ENCODE measurements at places on chromosomes 5 and 9.
A peak's percentile ranks its signal among the peaks of the same experiment; 100 is the strongest.

- DNase-seq, result no peak
Observed at GRCh38 chr9:115715666-115716065, 437.9 kb upstream of the PAPPA start.

GRCh38 chr5:104541141-104541785 is 978.7 kb upstream of the NUDT12 start:
- DNase-seq, result no peak

GRCh38 chr9:16341177-16341576 is 529.3 kb downstream of the BNC2 start:
- no peak for DNase-seq

DNA sequence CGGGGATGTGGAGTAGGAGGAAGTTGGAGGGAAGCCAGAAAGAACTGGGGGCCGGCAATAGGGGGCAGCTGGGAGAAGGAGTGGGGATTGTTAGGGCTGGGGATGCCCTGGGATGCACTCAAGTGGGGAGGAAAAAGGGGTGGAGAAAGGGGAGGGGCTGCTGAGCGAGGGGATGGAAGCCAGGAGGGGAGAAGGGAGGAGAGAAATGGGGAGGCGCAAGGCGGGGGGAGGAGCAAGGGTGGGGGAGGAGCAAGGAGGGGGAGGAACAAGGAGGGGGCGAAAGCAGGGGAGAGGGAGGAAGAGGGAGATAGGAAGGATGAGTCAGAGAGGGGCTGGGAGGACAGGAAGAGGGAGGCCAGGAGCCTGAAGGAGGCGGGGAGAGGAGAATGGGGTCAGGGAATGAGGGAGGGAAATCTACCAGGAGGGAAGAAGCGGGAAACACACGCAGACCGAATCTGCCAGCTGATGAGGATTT is 1.6 kb downstream of the IRX4 start:
- DNase-seq, result no peak

DNA sequence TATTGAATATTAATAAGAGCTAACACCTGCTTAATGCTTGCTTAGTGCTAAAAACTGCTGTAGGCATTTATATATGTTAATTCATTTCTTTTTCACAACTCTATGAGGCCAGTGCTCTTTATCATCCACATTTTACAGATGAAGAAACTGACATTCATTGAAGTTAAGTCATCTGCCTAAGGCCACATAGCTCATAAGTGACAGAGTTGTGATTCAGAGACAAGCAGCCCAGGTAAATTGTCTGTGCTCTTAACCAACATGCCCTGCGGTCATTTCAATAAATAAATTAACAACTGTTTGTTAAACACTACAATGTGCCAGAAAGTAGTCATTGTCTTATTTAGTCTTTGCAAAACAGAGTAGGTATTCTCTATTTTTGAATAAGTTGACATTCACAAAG is 1354.4 kb upstream of the C9orf72 start:
- DNase-seq, result no peak

DNA sequence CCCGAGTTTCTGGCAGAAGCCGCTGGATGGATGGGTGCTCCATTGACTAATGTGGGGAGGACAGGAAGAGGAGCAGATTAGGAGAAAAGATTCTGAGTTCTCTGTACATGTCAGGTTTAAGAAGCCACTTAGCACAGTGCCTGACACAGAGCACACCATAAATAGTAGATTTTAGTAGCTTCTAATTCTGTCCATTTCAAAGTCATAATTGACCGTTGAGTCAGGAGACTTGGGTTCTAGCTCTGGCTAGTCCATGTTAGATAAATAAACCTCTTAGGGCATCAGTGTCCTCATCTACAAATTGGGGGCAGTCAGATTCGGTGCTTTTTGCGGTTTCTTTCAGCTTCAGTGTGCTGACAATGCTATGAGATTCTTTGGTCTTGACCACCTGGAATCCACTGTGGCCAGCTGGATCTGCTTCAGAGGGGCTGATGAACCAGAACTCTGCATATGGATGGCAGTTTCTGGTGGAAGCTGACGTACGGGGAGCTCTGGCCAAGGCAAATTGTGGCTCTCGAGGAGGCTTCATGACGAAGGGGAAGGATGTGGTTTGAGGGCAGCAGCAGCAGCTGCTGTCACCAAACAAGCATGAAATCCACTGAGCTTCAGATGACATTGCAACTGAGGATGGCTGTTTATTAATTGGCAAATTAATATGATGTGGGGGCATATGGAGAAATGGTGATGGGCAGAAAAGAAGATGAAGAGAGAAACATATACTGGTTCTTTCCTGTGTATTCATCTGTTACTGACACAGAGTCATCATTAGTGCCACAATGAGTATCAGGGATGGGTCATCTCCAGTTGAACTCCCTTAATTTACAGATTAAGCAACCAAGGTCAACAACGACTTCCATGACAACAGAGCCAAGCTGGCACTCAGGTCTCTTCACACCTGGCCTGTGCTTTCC is 134.4 kb downstream of the AOPEP start:
- DNase-seq, result peak; percentile 86

DNA sequence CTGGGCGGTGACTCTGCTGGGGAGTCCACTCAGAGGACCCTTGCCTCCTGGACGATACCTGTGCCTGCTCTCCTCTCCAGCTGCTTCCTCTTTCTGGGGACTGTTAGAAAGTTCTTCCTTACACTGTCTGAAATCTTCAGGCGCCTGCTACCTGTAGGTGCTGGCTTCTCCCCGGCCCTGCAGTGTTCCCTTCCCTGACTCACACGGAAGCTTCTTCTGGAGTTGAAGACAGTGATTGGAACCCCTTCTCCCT is 562 bp downstream of the GSN start:
- no peak for DNase-seq

- no peak for DNase-seq
Observed at GRCh38 chr9:89212171-89212570, 33.6 kb upstream of the SHC3 start.

DNA sequence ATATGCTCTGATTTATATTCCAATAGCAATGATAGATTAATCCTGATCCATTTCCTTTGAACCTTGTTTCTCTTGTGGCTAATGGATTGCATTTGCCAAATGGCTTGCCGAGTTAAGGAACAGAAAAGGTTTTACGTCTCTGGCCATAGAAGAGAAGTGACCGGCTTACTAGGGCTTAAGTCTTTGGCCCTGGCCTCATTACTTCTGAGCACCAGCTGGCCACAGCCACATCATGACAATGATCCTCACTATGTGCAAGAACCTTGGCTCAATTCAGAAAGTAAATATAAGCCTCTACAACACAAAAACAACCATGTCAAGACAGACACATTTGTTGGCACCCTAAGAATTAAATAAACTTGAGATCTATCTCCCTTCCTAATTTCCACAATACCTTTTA is 46.1 kb downstream of the ZNF608 start:
- DNase-seq, result no peak

GRCh38 chr9:120486347-120486746 is 93.6 kb downstream of the CDK5RAP2 start:
- no peak for DNase-seq

- no peak for DNase-seq
Observed at GRCh38 chr5:15353086-15353645, 146.8 kb upstream of the FBXL7 start.

- DNase-seq, result peak; percentile 32
Observed at GRCh38 chr9:93467062-93467416, 13.7 kb upstream of the FAM120AOS start.

DNA sequence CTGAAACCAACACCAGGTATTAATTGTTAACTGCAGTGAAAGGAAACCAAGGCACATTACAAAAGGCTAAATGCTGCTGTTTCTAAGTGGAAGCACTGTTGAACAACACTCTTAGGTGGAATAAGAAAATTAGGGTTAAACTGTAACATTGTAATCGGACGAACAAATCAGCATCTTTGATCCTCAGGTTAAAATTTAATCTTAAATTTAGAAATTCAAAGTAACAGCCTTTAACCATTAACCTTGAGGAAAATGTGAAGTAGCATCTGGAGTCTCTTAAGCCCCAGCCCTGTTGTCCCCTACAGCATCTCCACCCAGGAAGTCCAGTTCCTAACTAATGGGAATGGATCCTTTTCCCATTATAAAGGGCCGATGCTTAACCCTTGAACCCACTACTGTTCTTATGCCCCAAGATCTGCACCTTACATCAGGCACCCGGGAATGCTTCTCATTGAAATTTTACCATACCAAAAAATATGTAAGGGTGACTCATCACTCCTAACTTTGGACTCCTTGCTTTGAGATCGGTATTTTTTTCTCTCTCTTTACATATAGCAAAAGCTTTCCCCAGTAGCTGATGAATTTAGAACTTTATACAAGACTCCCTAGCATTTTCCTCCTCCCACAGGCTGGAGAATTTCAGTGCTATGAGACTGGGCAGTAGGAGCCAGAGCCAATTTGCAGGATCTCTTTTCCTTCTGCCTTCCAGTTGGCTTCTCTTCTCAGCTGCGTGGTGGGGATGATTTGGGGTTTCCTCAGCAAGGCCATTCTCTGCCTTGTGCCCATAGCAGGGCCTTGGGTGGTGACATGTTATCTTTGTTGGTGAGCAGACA is 32.0 kb upstream of the ITGA2 start:
- DNase-seq, result no peak

DNA sequence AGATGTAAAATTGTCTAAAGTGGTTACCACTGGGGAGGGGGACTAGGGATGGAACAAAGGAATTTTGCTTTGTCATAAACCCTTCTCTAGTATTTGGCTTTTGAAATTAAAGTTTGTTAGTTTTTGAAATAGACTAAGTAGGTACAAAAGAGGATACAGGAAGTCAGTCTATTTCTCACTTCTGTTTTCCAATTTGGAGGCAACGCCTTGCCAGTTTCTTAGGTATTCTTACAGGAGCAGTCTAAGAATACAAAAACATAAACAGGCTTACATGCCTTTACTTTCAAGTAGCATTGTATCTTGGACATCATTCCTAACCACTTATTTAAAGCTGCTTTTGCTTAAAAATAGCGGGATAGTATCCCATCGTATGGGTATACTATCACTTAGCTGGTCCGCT is 34.4 kb downstream of the ALG2 start:
- DNase-seq, result no peak

GRCh38 chr5:156411185-156411613 is 84.2 kb downstream of the SGCD start:
- no peak for DNase-seq

- DNase-seq, result no peak
Observed at GRCh38 chr9:103068753-103069152, 73.6 kb downstream of the CYLC2 start.

DNA sequence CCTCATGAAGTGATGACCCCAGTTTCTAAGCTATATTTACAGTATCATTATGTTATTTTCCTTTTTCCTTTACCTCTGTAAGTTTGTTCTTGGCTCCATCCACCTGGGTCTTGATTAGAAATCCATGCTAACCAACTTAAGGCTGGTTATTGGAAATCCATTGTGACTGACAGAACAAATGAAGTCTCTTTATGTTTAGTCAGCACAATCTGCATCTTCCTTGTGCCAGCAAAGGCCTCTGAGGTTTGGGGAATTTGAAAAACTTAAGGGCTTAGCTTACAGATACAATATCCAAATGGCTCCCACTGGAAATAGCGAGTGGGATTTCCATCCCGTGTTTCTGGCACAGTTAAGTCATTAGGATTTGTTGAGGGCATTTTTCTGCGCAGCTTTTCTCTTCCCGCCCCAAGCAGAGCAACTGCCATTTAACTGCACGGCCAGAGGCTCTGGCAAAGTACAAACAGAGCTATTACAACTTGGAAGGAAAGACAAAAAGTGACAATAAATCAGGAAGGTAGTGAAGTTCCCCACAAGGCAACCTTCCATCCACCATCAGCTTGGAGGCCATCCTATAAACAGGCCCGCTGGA is 64.2 kb downstream of the DCP2 start:
- DNase-seq, result no peak

DNA sequence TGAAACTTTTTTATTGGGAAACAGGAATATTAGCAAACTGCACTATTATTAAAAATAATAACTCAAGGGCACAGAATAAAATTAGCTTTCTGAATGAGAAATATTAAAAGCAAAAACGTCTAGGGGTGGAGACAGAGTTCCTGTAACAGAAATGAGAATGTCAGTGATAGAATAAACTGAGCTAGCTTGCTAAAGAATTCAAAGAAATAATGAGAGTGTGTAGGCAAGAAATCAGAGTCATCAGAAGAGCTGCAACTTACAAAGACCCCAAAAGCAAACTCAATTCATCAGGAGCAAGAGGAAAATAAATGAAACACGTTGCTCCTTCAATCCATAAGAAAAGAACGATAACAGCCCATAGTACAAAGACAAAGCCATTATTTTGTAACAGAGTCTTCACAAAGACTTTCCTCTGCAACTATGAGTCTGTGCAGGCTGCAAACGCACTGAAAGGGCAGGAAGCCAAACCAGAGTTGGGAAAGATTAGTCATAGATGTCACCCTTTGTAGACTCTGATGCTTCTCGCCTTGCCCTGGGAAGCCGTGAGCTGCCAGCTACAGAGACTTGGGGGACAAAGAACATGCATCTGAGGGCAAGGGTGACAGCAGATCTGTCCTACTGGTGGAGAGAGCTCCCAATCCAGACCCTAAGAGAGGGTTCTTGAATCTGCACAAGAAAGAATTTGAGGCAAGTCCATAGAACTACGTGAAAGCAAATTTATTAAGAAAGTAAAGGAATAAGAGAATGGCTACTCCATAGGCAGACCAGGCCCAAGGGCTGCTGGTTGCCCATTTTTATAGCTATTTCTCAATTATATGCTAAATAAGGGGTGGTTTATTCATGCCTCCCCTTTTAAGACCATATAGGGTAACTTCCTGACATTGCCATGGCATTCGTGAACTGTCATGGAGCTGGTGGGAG is 40.8 kb downstream of the SHC3 start:
- peak; percentile 4 for DNase-seq

DNA sequence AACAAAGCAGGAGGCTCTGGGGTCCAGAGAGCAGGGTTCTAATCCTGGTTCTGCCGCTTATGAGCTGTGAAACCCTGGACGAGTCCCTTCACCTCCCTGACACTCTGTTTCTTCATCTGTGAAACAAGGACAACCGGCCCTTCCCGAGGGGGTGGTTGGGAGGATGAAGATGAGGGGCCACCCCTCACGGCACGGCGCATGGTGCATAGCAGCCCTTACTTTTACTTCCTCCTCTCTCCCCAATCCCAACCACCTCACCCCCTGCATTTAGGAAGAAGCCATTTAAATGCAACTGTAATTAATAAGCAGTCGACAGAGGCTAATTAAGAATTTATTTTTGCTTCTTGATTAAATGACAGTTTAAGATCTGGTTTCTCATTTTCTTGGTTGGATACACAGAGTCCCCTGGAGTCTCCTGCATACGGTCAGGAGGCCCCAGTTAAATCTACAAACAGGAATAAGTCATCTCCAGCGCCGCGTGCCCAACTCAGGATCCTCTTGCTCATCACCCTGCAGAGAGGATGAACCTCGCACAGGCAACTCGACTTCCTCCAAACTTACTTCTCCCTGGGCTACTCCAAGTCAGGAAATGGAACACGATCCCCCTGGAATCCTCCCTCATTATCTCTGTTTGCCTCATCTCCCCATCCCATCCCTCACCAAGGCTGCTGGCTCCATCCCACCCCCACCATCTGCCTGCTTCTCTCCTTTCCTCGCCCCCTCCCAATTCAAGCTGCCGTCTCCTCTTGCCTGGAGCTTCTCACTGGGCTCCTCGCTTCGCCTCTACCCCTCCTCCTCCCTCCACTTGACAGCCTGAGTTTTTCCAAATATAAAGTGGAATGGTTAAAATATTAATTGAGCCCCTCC is 95.9 kb downstream of the HRH2 start:
- no peak for DNase-seq

Data from activated CD4-positive, alpha-beta T cell treated with anti-CD3 and anti-CD28 coated beads, Interleukin-2, Interleukin-6, amounts not matched to agents 100 ng/mL and 50 ng/mL, durations not matched to agents 16 hours and 8 hours (primary cell).